ENCODE measurements at places on chromosomes 1 and 21.

DNA sequence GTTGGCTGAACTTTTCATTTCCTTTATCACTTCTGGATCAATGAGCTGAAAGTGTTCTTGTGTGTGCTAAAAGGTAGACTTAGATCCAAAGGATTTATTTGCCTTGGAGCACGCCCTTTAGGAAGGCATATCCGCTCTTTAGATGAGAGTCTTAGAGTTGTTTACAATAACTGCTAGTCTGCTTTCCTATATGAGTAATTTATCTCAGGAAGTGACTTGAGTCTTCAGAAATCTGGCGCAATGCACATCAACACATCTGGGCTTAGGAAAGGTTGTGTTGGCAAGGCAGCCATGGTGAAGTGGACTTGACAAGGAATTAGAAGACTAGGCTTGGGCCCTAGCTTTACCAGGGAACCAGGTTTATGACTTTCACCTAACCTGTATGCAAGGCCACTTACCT is 204.1 kb upstream of the PTGFR start:
- no peak for DNase-seq

DNA sequence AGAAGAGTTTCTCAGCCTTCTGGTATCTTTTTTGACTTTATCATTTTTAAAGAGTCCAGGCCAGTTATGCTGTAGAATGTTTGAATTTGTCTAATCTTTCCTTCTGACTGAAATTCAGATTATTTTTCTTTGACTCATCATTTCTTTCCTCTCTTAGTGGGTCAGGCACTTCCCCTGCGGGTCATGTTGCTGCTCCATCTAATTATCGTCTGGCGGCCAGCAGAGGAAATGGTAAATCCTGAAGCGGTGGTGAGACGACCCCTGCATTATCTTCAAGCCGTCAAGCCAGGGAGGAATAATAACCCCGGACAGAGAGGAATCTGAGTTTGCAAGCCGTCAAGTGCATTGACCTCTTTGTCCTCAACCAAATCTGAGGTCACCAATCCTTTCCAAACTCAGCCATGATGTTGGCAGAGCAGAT is 102.1 kb downstream of the ADSS2 start:
- no peak for DNase-seq

DNA sequence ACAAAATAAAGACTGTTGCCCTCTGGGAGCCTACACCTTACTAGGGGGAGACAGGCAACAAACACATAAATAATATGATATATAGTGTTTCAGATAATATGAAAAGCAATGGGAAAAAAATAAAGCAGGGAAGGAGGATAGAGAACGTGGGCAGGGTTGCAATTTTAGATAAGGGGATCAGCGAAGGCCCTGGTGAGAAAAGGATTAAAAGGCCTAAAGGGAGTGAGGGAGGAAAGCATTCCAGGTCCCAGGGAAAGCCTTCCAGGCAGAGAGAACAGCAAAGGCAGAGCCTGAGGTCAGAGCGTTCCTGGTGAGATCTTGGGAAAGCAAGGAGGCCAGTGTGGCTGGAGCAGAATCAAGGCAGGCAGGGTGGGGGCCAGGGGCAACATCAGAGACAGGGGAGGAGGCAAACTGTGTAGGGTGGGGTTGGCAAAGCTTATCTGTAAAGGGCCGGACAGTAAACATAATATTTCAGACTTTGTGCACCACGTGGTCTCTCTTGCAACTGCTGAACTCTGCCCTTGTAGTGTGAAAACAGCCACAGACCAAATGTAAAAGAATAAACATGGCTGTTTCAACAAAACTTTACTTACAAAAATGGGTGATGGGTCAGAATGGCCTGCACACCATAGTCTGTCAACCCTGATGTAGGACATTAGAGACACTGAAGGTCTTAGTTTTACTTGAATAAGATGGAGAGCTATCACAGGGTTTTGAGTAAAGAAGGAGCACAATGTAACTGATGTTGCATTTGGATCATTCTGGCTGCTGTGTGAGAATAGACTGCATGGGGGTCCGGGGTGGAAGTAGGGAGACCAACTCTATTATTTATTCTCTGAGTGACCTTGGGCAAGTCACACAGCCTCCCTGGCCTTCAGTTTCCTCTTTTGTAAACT is 13.3 kb upstream of the CPT2 start:
- no peak for DNase-seq

DNA sequence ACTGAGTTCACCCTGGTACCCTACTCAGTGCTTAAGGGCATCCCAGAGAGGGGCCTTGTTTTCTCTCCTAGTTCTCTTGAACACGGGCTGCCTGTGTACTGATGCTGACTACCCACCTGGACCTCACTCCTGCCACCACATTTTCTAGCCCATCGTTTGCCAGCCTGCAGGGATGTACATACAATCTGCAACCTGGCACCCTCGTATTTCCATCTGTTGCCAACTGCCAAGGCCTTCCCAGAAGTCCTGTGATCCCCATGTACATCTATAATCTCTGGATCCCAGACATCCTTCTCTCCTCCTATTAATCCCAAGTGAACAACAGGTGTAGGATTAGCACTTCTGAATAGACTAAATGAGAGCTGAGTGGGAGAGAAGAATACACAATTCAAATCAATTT is 212.0 kb downstream of the SLC45A1 start:
- no peak for DNase-seq

- peak; percentile 85 for DNase-seq
Measured at GRCh38 chr1:156750191-156750672, 1.2 kb downstream of the HDGF start.

DNA sequence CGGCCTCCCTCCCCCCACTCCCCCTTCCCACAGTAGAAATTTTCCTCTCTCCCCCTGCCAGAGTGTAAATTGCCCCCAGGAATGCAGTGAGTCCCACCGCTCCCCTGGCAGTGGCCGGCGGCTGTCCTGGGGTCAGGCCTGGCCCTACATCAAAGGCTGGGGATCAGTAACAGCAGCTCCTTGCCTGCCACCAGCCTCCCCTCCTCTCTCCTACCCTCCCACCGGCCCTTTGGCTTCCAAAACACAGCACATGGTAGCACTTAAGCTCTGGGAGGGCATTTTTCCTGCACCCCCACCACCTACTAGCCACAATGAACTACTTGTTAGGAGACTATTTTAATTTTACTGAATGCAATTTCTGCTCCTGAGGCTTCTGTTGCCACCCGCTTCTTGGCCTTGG is 9.0 kb upstream of the COL8A2 start:
- no peak for DNase-seq

DNA sequence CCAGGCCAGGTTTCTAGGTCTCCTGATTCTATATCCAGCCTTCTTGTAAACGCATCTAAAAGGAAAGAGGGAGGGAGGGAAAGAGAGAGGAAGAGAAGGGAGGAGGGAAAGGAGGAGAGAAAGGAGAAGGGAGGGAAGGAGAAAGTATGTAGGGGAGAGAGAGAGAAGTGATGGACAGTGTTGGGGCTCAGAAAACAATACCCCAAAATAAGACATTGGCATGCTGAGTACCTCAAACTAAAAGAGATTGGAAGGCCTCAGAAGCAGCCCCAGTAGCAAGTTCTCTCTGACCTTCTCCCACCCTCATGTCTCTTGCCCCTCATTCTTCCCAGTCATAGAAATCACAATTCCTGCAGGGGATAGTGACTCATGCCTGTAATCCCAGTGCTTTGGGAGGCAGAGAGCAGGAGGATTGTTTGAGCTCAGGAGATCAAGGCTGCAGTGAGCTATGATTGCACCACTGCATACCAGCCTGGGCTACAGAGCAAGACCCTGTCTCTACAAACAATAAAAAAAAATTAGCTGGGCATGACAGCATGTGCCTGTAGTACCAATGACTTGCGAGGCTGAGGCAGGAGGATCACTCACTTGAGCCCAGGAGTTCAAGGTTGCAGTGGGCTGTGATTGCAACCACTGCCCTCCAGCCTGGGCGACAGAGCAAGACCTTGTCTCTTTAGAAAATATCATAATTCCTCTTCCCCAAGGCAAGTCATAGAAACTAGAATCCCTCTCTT is 51.2 kb downstream of the DNTTIP2 start:
- no peak for DNase-seq

DNA sequence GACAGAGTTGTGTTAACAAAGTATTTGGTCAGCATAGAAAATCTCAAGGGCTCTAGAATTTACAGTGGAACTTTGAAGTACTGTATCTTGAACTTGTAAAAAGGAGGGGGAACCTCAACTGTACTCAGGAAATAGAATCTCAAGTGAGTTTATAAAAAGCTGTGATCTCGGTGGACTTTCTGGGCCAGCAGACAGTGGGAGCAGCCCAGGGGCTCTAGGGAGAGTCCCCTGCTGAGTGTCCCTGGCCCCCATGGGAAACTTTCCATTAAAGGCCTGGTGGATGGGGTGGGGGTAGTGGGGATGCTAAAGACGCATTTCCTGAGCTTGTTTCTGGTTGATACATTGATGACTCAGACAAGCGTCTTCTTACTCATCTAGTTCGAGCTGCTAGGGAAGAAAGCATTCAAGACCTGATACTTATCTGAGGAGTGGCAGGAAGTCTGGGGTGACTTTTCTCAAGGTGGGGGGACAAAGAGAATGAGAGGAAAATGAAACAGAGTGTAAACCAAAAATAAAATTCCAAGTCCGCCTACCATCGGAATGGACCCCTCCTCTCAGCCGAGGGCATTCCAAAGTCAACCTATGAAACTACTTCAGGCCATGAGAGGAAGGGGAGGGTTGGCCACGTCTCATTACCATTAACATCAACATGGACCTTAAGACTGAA is 65.5 kb downstream of the NID1 start:
- no peak for DNase-seq

DNA sequence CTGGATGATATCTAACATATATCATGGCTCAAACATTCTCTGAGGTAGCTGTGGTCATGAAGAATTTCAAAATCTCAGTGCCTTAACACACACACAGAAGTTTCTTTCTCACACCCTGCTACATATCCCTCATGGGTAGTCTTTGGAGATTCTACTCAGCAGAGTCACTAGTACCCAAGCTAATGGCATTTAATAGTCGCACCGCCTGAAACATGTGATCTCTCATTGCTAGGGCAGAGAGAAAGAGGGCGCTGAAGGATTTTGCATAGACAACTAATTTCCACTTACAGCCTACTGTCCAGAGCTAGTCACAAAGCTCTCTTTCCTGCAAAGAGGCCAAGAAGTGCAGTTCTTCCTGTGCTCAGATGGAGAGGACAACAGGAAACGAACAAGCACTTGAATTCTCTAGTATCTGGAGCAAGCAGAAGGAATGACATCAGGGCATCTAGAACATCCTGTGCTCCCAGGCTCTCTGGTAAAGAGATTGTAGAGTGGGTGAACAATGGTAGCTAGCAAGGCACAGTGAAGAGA is 183.4 kb upstream of the PTBP2 start:
- no peak for DNase-seq

DNA sequence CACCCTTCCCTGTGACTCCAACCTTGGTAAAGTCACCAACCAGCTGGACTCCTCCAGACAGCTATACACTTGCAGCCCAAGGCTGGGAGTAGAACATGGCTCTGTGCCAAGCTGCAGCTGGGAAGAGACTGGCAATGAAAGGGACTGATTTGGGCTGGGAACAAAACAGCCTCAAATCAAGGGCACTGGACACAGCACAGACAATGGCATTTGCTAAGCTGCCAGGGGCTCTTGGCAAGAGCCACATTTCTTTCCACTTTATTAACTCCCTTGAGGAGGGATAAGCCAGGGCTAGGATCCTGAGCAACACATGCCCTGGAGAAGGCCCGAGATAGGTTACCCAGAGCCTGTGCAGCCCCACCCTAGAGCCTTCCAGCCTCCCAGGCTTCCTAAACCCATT is 12.0 kb downstream of the SYT11 start:
- no peak for DNase-seq

GRCh38 chr1:161398900-161399256 is 31.2 kb upstream of the CFAP126 start:
- DNase-seq = no peak

- peak; percentile 60 for DNase-seq
Measured at GRCh38 chr1:104987210-104987609, 1237.5 kb downstream of the AMY1C start.

GRCh38 chr1:109372281-109372680 is 25.4 kb downstream of the SORT1 start:
- DNase-seq = no peak

- DNase-seq = peak; percentile 31
Measured at GRCh38 chr1:219081943-219082925, 91.4 kb upstream of the LYPLAL1 start.

DNA sequence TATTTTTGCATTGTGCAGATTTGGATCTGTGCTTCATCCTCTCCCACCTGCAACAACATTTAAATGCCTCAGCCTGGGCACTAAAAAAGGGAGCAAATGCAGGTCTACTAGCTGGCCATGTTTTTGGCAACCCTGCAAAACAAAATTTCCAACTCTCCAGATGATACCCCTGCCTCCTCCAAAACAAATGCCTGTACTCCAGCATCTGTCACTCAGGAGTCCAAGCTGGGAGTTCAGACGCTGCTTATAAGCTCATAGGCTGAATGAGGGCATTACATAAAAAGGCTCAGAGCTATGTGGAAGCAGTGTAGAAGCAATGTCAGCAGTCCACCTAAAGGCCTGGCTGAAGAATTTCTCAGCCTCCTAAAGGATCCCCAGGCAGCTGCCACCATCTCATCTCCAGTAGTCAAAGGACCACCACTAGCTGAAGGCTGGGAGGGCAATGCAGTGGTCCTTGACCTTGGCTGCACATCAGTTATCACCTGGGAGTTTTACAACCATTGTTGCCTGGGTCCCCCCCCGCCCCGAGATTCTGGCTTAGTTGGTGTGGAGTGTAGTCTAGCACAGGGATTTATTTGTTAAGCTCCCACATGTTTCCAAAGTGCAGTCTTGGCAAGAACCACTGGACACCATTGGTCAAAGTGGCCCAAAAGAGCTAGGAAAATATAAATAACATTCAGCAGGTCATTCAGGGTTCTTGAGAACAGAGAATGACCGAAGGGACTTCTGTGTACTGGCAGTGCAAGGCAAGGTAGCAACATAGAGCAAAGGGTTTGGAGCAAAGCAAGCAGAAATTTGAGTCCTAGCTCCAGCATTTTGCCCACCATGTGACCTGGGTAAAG is 57.2 kb downstream of the ITPKB start:
- DNase-seq = no peak

- no peak for DNase-seq
Measured at GRCh38 chr21:28641731-28642130, 350.9 kb downstream of the LTN1 start.

DNA sequence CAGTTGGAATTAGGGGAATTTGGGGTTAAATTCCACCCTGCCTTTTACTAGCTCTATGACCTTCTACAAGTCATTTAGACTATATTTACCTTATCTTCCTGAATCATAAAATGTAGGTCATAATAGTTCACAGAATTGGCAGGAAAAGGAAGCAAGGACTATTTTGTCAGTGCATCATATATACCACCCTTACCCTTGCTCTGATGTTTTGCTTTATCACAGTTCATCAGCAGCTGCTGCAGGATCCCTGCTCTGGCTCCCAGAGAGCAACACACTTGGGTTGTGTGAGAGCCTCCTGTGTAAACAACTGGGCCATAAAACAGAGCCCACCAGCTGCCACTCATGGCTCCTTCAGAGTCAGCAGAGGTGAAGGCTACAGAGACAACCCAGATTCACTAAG is 631.6 kb upstream of the CAMK1G start:
- DNase-seq = no peak

- DNase-seq = no peak
Measured at GRCh38 chr1:150151291-150152181, 1.8 kb downstream of the PLEKHO1 start.

- DNase-seq = no peak
Measured at GRCh38 chr1:22374001-22374400, 77.7 kb upstream of the ZBTB40 start.
